Sciatic nerve (tissue), 2 donors: ENCODE measurements at places on chromosomes 4 and X. TPM values are rescaled to one million over a fixed set of nuclear protein-coding genes. Genes with fewer than 3 reads are reported as not detected.

GRCh38 chr4:39855909-39856512 is 121.7 kb downstream of the PDS5A start:
- no peak for DNase-seq

- DNase-seq: no peak
These were observed 67.9 kb upstream of the STK26 start for GRCh38 chrX:131955099-131955777.

GRCh38 chrX:86806786-86807185 is 658.5 kb downstream of the DACH2 start:
- DNase-seq: no peak

The TMSB15A gene
- total RNA-seq: not detected

- no peak for DNase-seq
These were observed 16.6 kb upstream of the HPGD start for GRCh38 chr4:174538876-174539250.

GRCh38 chr4:166838975-166839614 is 395.2 kb downstream of the SPOCK3 start:
- no peak for DNase-seq

- no peak for DNase-seq
These were observed 82.8 kb downstream of the PHOX2B start for GRCh38 chr4:41665636-41666207.

DNA sequence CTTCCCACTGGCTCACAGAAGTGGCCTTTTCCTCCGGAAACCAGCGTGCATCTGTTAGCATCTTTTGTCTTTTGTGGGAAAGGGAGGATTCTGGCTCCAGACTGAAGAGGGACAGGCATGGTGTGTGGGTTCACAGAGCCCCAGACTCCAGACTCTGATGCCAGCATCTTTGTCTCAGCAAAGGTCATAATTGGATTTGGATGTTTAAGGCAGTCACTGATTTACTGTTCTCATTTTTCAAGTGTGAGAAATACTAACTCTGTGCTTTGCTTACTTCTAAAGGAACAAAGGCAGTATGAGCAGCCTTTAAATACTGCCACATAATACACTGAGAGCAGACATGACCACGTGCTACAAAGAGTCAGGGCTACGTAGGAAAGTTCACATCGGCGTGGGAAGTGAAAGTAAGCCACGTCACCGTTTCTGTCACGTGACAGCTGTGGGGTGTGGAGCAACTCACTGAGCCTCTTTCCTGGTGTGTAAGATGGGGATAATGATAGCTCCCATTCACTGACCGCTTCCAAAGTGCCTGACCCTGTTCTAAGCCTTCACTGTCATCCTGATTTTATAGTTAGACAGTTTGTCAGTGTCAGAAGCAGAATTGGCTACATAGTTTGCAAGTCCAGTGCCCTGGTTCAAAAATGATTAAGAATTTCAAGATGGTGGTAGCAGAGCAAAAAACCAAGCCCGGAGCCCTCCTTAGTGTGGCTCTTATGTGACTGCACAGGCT is 24.8 kb upstream of the TMSB4X start:
- DNase-seq: peak; percentile 88

DNA sequence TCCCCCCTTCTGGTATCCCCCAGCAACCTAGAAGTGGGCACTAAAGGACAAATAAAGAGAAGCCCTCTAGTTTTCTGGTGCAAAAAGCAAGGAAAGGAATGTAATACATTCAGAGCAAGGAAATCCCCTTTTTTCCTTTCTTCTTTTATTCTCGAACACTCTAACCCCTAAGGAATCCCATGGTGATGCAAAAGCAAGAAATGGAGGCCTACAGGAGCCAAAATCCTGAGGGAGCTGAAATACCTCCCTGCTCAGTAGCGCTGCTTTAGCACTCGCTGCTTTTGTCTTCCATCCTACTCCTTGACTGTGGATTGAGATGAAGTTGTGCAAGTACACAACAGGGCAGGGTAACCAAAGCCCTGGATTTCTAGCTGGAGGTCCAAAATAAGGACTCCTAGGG is 251.0 kb downstream of the PRDM5 start:
- no peak for DNase-seq

The IL15 gene
- total RNA-seq: 11.5 TPM

GRCh38 chr4:98374643-98375042 is 113.5 kb downstream of the RAP1GDS1 start:
- no peak for DNase-seq
